ENCODE measurements at places on chromosomes 11 and 22.

DNA sequence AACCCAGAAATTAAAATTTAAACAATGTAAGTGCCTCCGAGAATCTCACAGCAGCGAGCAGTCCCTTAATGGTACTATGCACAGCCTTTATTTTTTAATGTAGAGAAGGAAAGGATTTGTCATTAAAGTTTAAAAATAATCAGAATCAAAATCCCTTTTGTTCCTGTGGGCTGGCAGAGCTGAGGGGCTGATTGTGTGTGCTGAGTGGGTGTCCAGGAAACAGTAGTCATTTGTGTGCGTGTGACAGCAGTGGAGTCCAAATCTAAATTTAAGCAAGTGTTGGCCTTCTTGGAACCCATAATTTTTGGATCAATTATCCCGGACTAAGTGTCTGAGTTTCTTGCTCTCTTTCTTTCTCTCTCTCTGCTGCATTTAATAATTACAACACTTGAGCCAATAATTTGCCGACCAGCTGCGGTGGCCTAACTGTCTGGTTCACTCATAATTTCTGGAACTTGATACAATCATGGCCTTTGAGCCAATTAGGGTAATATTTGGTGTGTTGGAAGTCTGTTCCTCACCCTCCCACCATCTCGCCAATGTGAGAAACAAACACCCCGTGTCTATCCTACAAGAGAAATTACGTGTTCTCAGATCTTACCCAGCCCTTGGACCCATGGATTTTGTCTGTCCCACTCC is 528.0 kb downstream of the SOX6 start:
- DNase-seq = no peak

DNA sequence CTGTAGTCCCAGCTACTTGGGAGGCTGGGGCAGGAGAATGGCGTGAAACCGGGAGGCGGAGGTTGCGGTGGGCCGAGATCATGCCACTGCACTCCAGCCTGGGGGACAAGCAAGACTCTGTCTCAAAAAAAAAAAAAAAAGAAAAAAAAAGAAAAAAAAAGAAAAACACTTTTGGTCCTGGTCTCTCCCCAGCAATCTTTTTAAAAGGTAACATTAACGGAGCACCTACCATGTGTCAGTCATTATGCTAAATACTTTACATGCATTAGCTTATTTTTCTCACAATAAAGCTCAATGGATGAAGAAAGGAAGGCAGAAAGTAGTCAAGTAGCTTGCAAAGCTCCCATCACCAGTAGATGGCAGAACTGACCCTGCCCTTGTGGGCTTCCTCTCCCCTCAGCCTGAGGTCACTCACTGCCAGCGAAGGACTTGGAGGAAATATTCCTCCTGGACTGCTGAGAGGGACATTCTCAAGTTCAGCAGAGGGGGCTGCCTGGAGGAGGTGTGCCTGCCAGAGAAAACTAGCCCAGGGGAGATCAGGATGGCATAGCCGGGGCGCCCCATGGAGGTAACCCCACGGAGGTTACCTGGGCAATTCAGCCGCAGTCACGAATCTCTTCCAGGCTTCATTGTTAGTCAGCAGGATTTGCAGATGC is 15.5 kb downstream of the APOL3 start:
- DNase-seq = peak; percentile 42

DNA sequence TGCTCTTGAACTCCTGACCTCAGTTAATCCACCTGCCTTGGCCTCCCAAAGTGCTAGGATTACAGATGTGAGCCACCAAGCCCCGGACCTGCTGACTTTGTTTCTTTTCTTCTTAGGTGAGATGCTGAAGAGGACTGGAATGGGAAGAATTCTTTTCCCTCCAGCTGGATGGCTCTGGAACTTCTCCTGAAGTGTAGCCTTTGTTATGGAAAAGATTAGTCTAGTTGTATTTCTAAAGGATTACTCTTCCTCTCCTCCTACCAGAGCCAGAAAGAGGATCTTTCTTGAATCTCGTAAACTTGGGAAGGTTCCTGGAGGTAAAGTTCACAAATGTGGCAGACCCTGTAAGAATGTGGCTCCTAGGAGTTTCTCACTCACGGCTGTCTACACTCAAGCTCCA is 95.4 kb upstream of the LARGE1 start:
- no peak for DNase-seq

- DNase-seq = no peak
Observed at GRCh38 chr11:93389737-93390136, 59.2 kb downstream of the DEUP1 start.

GRCh38 chr11:123323568-123323967 is 106.5 kb upstream of the GRAMD1B start:
- DNase-seq = no peak

GRCh38 chr11:72643547-72643946 is 30.7 kb downstream of the PDE2A start:
- no peak for DNase-seq

GRCh38 chr11:107713009-107713408 is 1.2 kb upstream of the SLN start:
- DNase-seq = no peak

DNA sequence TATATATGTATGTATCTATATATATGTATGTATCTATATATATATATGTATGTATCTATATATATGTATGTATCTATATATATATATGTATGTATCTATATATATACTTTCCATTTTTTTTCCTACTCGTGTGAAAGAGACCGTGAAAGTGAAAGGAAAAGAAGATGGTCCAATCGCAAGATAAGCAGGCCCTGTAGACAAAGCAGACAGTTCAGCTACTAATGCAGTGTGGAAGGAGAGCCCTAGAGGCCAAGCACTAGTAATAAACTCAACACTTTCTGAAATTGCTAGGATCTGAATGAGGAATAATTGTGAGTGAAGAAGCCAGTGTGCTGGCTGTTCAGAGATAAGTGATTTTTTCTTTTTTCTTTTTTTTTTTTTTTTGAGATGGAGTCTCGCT is 47.2 kb downstream of the MCHR1 start:
- peak; percentile 26 for DNase-seq

GRCh38 chr11:61967924-61968757 is 707 bp upstream of the FTH1 start:
- peak; percentile 28 for DNase-seq

DNA sequence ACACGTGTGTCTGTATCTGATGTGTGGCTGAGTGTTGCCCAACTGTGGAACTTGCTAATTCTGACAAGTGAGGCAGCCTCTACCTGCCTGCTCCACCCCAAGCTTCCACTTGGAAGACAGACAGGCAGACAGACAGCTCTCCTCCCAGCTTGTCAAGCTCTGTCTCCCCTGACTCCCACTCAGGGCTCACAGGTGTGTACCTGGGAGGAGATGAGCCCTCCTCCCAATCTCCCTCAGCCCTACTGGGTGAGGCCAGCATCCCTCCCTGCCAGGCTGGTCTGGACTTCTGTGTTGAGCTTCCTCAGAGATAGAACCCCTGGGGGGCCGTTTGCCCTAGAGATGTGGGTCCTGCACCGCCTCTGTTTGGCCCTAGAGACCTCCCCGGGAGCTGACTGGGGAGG is 1.0 kb upstream of the CHRM1 start:
- DNase-seq = no peak

GRCh38 chr11:84384731-84385130 is 1098.6 kb upstream of the CCDC90B start:
- peak; percentile 17 for DNase-seq

DNA sequence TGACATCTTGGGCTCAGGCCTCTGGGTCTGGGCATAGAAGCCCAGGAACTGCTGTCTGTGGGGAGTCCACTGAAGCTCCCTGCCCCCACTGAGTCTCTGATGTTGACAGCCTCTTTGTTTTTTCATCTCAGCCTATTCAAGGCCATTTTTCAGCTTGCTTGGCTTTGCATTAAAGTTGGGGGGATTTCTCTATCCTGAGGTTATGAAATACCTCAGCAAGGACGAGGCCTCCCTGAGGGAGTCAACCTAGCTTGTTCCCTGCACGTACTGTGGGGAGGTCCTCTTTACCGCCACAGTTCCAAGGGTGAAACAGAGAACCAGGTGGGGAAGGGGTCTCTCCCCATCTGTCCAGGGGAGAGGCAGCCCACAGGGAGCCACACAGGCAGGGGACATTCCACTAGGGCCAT is 8.4 kb downstream of the KCNQ1OT1 start:
- DNase-seq = no peak

- DNase-seq = no peak
Observed at GRCh38 chr22:40368016-40368415, 2.4 kb upstream of the SGSM3 start.

DNA sequence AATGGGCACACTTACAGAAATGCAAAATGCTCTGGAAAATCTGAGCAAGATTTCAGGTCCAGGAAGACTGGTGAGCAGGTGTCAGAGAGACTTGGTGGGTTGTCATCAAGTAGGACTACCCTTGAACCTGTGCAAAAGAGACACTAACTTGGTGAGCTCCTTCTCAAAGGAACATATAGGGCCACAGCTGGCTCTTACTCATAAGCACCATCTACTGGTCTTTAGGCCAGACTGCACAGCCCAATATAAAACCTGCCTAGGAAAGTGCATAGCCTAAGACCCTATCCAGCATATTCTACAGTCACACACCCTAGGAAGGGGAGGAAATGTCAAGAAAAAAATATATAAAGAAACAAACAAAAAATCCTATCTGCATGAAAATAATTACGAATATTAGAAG is 18.2 kb upstream of the OR10W1 start:
- no peak for DNase-seq

GRCh38 chr11:14356342-14356741 is 2.6 kb downstream of the RRAS2 start:
- DNase-seq = no peak

DNA sequence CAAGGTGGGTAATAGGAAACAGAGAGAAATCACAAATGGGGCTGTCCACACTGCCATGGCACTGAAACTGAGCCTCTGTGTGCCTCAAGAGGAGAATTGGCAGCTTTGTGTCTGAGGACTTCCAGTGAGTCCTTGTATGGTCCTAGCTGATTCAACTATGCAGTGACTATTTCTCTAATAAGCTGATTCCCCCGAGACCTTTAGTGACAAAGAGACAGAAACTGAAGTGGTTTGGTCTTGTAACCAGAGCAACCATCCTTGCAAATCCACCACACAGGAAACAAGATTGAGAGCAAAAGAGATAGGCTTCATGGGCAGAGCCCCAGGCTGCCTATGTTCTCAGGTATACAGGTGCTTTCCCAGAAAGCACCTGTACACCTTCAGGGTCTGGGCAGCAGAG is 1038.5 kb downstream of the NTM start:
- DNase-seq = no peak

DNA sequence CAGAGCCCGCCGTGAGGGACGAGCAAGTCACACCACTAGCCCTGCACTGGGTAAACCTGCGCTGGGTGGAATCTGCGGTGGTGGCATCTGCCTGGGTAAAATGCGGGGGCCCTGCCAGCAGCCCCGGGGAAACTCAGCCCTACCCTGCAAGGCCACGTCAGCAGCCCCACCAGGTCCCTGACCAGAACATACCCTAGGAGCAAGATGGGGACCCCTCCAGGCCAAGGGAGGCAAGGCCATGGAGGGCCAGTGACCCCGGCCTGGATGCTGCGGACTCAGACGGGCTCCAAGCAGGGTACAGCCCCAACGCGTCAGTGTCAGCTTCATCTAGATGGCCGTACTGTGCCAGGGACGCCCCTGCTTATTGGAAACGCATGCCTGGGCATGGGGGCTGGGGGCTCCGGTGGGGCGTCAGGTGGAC is 26.3 kb downstream of the TOLLIP start:
- DNase-seq = no peak

DNA sequence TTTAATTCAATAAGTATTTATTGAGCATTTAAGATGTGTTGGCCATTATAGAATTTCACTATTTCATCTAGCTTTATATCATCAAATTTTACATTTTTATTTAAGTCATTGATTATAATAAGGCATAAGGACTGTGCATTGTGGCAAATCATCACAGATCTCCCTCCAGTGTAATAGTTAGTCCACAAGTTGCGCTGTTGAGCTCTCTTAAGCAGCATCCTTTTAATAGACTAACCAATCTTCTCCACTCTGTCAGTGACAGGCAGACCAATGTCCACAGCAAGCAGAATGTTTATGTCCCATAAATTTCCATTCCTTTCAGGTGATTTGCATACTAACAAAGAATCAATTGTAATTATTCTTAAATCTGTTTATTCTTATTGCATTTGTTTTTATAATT is 595.3 kb upstream of the CCDC90B start:
- DNase-seq = no peak

DNA sequence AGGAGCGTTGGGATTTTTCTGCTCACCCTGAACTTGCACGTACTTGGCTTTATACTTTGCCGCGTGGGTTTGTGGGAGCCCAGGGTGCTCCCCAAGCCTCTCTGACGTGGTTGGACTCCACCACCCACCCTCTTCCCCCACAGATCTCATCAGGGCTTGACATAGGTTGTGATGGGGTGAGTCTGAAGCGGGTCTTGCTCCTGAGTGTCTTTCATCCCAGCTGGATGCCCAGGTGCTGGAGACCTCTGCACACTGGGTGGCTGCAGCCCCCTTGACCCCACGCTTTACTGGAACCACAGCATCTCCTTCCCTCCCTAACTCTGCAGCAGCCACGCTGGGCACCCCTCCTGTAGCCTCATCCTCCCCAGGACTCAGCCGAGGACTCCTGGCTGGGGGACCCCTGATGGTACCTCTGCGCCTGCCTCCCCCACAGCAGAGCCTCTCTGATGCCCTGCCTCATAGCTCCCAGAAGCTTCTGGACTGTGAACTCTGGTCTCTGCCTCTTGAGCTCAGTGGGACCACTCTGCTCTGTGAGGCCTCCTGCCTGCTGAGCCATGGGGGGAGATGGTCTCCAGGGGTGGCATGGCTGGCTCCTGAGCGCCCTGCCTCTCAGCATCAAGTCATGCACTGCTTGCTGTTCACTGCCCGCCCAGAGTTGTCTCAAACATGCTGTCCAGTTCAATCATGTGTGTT is 45.2 kb downstream of the MYEOV start:
- no peak for DNase-seq

DNA sequence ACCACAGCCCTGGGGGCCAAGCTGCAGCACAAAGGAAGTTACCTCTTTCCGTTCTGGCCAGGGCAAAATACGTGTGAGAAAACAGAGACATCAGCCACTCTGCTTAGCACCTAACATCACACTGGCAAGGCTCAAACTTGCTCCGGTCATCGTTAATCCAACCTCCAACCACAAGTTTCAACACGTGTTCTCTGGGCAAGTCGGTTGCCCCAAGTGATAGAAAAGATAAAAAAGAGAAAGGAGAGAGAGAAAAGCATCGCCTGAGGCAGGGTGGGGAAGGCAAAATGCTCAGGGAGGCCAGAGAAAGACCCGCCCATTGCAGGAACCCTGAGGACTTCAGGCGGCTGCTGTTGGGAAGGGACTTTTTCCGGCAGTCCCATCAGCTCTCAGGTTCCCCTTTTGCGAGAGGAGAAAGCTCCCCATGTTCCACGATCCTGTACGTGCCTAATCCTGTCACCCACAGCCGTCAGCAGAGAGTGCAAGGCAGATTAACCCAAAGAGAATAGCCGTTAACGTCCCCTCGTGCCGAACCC is 18.5 kb upstream of the B4GALNT4 start:
- DNase-seq = no peak

GRCh38 chr11:108242422-108242821 is 19.6 kb downstream of the ATM start:
- no peak for DNase-seq

All from CD4-positive, alpha-beta T cell treated with Interleukin-15 for 4 hours (primary cell).